ENCODE measurements at places on chromosomes 7 and 10.

DNA sequence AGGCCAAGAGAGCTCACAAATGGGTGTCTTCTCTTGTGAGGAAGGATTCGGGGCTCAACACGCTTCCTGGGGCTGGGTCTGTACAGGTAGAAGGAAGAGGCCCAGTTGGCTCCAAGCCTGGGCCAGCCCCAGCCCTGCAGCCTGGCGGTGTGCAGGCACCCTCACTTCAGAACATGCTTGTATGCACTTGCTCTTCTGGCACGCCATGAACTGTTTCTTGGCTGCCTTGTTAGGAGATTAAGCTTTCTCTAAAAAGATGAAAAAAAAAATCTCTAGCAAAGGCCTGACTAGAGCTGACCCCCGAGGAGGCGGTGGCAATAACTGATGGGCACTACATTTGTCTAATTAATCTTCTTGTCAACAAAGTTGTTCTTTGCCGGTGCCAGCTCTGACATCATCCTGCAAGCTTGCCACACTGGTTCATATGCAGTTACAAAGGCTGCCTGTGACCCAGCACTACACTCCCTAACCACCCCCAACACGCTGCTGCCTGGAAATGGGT lies 94.7 kb downstream of the WDR11 start:
- no peaks in the 10 kb centered on the region for H3K36me3 ChIP-seq
- DNase-seq, result peak; percentile 27
- H3K27ac ChIP-seq, result no peak overlapping the region
- no peak overlapping the region for H3K4me3 ChIP-seq
- H3K4me1 ChIP-seq, result no peaks in the 10 kb centered on the region

DNA sequence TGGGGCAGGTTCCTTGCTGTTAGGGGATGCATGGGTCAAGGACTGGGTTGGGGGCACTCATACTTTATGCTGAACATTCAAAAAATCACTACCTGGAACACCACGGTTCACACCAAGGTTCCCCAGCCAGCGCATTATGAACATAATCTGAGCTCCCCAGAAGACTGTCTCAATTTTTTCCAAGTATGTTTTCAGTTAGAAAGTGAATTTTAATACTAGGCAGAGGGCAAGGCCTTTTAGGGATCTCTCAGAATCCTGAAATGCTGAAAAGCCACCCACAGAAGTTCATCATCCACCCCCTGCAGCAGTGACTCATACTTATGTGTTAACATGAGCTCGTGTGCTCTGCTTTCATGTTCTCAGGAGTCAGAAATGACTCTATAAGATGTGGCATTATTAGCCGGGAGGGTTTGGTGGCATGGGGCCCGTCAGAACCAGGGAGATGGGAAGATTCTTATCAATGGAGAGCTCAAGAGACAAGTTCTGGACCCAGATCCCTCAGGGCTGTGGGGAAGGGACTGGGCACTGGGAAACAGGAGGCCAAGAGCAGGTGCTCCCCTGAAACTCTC lies 185.2 kb upstream of the ITGB1 start:
- H3K36me3 ChIP-seq, result no peaks in the 10 kb centered on the region
- peak overlapping the region; percentile 29 for H3K27ac ChIP-seq
- no peaks in the 10 kb centered on the region for H3K27me3 ChIP-seq
- no peak overlapping the region for H3K4me3 ChIP-seq
- peaks cover 15% of the 10 kb centered on the region for H3K4me1 ChIP-seq

DNA sequence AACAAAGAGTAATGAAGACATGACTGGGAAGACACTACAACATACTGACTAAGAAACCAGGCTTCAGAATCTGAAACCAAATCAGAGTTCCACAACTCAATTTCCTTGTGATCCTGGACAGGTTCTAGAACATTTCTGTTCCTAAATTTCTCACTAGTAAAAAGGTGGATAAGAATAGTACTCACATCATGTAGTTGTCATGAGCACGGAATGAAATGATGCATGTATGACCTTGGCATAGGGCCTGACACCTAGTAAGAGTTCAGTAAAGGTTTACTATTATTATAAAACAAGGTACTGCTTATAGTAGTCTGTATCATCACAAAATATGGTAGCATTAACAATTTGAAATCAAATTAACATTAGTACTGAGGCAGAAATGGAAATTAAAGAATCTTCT lies 19.9 kb downstream of the DOCK4 start:
- no peak for DNase-seq
- H3K4me1 ChIP-seq, result no peaks in the 10 kb centered on the region

DNA sequence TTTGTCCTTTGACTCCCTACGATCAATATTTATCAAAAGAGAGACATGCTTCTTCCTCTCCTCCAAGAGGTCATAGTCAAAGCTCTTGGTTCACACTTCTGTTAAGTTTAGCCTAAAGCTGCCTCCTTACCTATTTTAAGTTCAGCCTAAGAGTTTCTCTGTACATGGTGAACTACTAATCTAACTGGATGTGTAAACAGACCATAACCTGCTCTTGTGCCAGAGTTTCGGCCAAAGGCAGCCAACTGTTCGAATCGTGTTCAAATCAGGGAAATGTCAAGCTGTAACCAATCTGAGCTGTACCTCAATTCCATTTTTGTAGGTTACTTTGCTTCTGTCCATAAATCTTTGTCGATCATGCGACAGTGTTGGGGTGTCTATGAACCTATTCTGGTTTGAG lies 414.8 kb downstream of the PHTF2 start:
- H3K36me3 ChIP-seq, result no peaks in the 10 kb centered on the region
- H3K27ac ChIP-seq, result no peak overlapping the region
- DNase-seq, result no peak
- no peaks in the 10 kb centered on the region for H3K27me3 ChIP-seq
- H3K4me1 ChIP-seq, result peaks cover 10% of the 10 kb centered on the region

- H3K27me3 ChIP-seq, result no peaks in the 10 kb centered on the region
- no peak for DNase-seq
- H3K4me1 ChIP-seq, result 0 out of 2 replicates have a peak, but pooled peaks cover 3% of the 10 kb centered on the region
- no peak overlapping the region for H3K4me3 ChIP-seq
- no peaks in the 10 kb centered on the region for H3K36me3 ChIP-seq
Observed at GRCh38 chr7:93851536-93851935, 39.0 kb downstream of the TFPI2 start.

GRCh38 chr7:139777133-139777891 lies 486 bp downstream of the HIPK2 start:
- no peaks in the 10 kb centered on the region for H3K27me3 ChIP-seq
- peak overlapping the region; percentile 98 for H3K4me3 ChIP-seq
- H3K27ac ChIP-seq, result peak overlapping the region; percentile 88

GRCh38 chr10:27857616-27858015 lies 112.0 kb upstream of the MKX start:
- DNase-seq, result no peak
- H3K36me3 ChIP-seq, result no peaks in the 10 kb centered on the region
- H3K27me3 ChIP-seq, result no peaks in the 10 kb centered on the region
- H3K4me3 ChIP-seq, result no peak overlapping the region
- no peak overlapping the region for H3K27ac ChIP-seq

- H3K4me3 ChIP-seq, result peak overlapping the region; percentile 77
- H3K27ac ChIP-seq, result no peak overlapping the region
- no peaks in the 10 kb centered on the region for H3K27me3 ChIP-seq
Observed at GRCh38 chr7:101813402-101814019, 3.9 kb upstream of the CUX1 start.

DNA sequence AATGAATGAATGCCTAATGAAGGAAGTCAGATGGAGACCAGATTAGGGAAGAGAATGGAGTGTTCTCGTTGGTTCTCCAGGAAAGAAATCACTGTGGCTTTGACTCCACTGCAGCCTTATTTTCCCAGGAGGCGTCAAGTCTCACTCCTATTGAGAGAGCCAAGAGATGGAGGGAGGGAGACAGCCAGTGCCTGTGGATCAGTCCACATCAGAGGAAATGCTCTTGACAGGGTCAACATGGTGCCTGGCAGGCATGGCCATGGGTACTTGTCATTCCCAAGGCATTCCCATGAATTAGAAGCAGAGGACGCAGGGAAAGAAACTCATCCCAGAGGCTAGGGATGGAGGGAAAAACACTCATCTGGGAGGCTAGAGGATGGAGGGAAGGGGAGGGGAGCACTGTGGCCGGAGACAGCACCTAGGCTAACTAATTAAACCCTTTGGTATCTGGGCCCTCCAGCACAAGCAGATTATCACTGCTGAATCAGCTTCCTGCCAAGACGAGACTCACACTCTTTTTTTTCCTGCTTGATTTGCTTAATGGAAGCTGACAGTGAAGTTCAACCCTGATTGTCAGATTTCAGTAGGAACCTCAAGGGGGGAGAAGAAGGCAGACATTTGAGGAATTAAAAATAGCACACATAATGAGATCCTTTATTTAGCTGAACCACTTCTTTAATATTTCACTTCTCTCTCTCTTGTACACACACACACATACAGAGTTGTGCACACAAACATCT lies 1233.2 kb upstream of the AUTS2 start:
- no peak overlapping the region for H3K27ac ChIP-seq
- H3K4me1 ChIP-seq, result no peaks in the 10 kb centered on the region
- H3K27me3 ChIP-seq, result no peaks in the 10 kb centered on the region
- no peak for DNase-seq
- H3K36me3 ChIP-seq, result no peaks in the 10 kb centered on the region
- H3K4me3 ChIP-seq, result no peak overlapping the region

DNA sequence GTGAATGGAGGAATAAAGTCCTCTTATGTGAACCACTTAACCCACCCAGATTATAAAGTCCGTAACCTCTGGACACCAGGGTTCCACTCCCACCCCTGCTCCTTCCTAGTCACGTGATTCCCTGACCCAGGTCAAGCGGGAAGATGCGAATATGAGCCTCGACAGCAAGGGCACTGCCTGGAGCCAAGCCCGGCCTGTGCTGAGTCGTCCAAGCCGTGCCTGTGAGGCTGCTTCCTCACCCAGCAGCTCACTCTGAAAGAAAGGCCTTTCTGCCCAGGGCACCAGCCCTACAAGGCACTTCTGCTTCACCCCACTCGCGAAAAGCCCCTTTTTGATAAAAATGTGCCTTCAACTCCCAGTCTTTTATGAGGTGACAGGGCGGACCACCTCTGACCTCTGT lies 85.8 kb downstream of the CYTH3 start:
- no peak overlapping the region for H3K27ac ChIP-seq
- H3K4me1 ChIP-seq, result no peaks in the 10 kb centered on the region
- no peak overlapping the region for H3K4me3 ChIP-seq
- DNase-seq, result no peak

GRCh38 chr7:24917510-24918239 lies 62.3 kb downstream of the OSBPL3 start:
- H3K4me1 ChIP-seq, result peaks cover 49% of the 10 kb centered on the region
- H3K27ac ChIP-seq, result no peak overlapping the region
- H3K27me3 ChIP-seq, result no peaks in the 10 kb centered on the region
- H3K36me3 ChIP-seq, result no peaks in the 10 kb centered on the region
- peak; percentile 86 for DNase-seq

DNA sequence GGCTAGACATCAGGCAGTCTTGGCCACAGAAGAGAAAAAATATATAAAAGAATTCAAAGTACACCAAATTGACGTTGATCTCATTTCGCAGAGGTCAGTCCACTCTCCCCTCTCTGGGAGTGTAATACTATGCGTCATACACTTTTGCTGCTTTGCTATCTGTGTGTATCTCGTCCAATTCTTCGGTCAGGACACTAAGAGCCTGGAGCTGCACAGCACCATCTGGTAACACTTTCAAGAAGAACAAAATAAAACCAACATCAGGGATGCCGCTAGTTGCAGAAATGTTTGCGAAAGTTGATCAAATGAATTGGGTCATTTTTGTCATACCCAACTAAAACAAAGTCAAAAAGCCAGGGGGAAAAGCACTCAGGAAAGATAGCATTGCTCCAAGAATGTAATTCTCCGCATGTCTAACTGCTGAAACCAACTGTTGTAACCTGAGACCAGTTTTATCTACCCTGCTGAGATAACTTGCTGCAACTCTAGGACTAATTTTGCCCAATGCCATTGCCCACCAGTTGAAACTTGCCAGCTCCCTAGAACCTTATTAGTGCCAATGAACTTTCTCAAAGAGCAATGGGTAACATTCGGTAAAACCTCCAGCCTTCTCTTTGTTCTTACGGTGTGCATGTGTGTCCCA lies 23.0 kb downstream of the TMEM176A start:
- H3K4me3 ChIP-seq, result no peak overlapping the region
- no peaks in the 10 kb centered on the region for H3K4me1 ChIP-seq
- no peaks in the 10 kb centered on the region for H3K27me3 ChIP-seq
- DNase-seq, result no peak

DNA sequence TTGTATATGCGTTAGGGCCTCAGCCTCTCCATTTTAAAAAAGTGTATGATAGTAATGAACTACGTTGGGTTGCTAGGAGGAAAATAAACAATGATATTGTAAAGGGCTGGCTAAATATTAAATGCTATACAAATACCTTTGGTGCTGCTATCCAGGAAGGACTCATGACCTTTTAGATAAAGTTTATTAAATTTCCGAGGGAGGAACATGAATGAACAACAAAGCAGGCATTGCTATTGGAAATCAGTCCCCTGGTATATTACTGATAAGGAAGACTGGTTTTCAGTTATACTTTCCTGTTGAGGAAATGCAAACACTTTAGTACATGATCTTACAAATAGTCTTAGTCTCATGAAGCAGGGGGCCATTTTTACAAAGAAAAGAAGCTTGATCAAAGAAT lies 17.2 kb upstream of the AGR2 start:
- no peaks in the 10 kb centered on the region for H3K27me3 ChIP-seq
- no peak for DNase-seq
- H3K4me3 ChIP-seq, result no peak overlapping the region
- no peak overlapping the region for H3K27ac ChIP-seq
- H3K4me1 ChIP-seq, result no peaks in the 10 kb centered on the region

DNA sequence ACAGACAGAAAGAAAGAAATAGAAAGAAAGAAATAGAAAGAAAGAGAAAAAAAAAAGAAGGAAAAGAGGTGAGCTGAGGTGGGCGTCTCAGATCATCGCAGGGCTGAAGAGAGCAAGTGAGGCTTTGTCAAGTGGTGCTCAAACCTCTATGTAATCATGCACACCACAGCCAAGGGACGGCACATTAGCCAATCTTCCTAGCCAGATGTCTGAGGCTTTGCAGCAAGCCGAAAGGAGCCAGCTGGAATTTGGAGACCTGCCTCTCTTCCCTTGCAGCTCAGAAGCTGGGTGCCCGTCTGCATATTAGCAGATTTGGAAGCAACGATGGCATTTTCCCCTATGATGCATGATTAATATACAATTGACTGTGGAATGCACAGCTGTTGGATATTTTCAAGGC lies 52.5 kb downstream of the ADRA2A start:
- no peaks in the 10 kb centered on the region for H3K36me3 ChIP-seq
- no peak overlapping the region for H3K27ac ChIP-seq
- no peaks in the 10 kb centered on the region for H3K27me3 ChIP-seq
- no peak overlapping the region for H3K4me3 ChIP-seq

GRCh38 chr10:30656233-30656632 lies 26.7 kb upstream of the LYZL2 start:
- no peak overlapping the region for H3K4me3 ChIP-seq
- no peaks in the 10 kb centered on the region for H3K27me3 ChIP-seq
- no peak overlapping the region for H3K27ac ChIP-seq
- DNase-seq, result no peak
- H3K36me3 ChIP-seq, result no peaks in the 10 kb centered on the region

All from GM23248 (cell line).